ENCODE measurements at places on chromosomes 12 and 14.

- no peak for DNase-seq
Measured at GRCh38 chr12:101552277-101552676, 42.5 kb upstream of the MYBPC1 start.

DNA sequence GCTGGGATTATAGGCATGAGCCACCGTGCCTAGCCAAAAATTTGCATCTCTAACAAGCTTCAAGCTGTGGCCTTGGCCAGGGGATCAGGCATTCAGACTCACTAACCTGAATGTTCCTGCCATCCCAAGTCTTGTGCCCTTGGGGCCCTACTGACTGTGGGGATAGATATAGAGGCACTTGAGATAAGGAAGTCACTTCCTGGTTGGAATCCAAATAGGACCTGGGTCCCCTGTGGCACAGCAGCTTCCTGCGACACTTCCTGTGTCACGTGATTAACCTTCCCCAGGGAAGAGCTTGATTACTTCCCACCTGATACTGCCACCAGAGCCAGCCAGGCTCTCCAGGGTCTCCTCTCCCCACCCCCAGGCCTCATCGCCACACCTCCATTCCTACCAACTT, 128.2 kb downstream of the BCL11B start:
- DNase-seq = no peak

GRCh38 chr12:122458105-122459035, 35.9 kb upstream of the CLIP1 start:
- no peak for DNase-seq

DNA sequence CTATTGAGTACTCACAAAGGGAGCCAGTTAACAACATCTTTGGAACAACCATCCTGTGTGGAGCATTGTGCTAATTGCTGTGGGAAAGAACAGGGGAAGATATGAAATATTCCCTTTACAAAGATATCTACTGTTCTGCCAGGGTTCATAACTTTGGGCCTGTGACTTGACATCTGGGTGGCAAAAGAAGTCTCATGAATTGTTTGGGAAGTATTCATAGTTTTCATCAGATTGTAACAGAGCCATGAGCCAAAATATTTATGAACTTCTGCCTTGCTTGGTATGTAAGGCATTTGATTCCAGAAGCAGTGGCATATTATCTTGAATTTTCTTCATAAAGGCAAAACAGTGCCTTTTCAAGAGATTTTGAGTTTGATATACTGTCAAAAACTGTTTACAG, 816.2 kb downstream of the DIO2 start:
- no peak for DNase-seq

DNA sequence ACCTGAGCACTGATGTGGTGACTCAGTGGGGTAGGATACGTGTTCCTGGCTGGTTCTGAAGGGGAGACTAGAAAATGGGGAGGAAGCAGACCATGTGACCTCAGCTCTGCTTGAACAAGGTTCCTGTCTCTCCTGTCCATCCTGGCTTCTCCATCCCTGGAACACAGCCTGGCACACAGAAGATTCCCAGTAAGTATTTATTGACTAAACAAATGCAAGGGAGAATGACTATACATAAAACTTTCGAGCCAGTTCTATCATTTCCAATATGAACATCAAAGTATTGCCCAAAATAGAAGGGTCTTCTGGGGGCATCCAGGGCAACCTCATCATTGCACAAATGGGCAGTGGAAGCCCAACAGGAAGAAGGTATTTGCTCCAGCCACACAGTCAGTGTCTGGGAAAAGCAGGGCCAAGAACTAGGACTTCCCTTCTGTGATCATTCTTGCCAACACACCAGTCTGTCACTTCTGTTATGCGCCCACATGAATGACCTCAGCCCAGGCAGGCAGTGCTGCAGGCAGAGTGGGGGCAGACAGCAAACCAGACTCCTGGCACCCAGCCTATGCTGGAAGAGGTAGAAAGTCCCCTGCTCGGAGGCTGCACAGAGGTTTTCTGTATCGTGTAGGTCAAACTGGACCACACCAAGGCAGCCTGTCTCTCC, 5.6 kb upstream of the SERPINA9 start:
- no peak for DNase-seq

DNA sequence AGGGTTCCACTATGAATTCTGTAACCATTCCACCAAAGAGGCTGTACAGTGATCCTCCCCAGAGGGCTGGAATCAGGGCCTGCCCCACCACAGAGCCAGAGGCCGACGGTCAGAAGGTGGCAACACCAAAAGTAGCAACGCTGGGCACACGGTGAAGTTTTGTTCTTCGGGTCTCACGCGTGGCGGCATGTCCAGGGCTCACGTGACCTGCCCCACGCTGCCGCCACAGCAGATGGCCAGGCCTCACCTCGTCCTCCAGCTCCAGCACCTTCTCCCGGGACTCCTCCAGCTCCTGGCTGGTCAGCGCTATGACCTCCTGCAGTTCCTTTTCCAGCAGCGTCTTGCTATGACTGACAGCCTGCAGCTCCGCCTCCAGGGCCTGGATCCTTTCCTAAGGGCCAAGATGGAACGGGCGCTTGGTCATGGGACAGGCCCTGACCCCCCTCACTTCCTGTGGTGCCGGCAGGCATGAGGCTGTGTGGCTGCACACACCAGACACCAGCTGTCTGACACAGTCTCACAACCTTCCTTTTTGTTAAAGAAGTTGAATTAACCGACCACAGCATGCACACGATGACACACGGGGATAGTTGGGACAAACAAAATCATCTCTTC, 22.4 kb upstream of the ANKLE2 start:
- DNase-seq = no peak

DNA sequence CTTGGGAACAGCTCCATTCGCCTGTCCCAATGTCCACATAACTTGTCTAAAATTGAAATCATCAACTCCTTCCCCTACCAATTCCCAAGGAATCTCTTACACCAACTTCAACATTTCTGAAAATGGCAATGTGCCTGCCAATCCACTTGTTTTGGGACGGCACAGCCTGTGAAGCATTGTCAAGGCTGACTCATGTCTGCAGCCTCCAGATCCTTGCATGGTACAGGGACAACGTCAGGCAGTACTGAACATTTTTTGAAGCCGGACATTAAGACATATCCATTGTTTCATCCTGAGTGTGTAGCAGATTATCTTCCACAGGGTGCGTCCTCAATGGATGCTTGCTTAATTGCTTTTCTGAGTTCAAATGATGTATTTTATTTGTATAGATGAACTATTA, 794.1 kb downstream of the BCL11B start:
- no peak for DNase-seq

DNA sequence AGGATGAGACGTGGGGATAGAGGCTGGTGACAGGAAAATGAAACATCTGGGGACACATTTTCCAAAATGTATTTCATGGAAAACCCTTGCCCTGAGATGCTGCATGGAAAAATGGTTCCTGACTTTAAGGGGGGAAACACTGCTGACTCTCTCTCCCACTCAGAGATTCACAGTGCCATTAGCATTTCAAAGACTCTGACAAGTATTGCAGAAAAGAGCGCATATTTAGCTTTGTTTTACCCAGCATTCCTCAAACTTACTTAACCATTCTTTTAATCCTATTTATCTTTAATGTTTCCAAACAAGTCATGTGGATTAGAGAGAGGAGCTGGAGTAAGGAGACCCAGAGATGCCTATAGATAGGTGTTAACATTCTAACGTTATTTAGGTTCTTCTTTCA, 141.8 kb upstream of the DYRK2 start:
- DNase-seq = no peak

DNA sequence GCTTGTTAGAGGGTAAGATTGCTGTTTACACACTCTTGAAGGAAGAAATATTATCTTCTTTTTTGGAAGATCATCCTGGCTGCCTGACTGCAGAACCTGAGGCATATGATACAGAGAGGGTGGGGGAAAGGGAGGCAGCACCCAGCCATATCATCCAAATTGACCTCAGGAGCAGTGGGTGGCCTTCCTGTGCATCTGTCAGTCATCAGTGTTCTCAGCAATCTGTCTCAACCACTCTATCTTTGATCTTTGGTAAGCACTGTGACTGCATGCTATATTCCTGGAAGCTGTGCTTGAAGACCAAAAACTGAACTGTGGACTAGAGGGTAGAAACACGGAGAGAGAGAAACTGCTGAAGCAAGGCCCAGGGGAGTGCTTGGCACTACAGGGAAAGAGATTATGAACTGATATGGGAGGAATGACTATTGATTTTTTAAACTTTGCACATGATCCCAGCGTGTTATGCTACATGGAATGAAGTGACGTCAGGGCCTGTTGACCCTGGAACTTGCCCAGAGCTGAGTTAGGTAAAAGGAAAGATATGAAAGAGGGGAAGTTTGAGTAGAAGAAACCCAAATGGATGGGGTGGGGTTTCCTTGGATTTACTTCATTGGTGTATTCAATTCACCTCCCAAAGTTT, 171.5 kb downstream of the ASCL1 start:
- no peak for DNase-seq

- DNase-seq = no peak
Measured at GRCh38 chr12:13144266-13144828, 40.9 kb upstream of the GSG1 start.

Data from kidney capillary endothelial cell (primary cell).